ENCODE measurements at places on chromosomes 12 and 14.

GRCh38 chr14:72625689-72626088 is 268.2 kb downstream of the DPF3 start:
- DNase-seq = no peak

DNA sequence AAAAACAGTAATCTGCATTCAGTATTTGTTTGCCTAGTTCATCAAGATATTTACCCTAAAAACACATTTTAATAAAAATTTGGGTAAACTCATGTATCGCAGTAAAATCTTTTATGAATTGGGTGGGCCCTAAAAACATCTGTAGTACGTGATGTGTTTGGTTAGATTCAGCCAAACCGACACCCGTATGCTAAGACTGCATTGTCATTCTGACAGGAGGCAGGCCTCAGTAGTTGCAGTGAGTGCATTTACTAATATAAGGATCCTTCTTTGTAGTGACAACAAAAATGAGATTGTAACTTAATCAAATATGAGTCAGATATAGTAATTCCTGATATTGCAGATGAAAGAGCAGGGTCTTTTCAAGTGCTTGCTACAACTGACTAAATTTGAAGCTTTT is 191.8 kb downstream of the SLC16A7 start:
- no peak for DNase-seq

- no peak for DNase-seq
Observed at GRCh38 chr14:75295061-75295461, 16.4 kb downstream of the FOS start.

GRCh38 chr12:15757553-15758255 is 31.5 kb downstream of the EPS8 start:
- DNase-seq = no peak

DNA sequence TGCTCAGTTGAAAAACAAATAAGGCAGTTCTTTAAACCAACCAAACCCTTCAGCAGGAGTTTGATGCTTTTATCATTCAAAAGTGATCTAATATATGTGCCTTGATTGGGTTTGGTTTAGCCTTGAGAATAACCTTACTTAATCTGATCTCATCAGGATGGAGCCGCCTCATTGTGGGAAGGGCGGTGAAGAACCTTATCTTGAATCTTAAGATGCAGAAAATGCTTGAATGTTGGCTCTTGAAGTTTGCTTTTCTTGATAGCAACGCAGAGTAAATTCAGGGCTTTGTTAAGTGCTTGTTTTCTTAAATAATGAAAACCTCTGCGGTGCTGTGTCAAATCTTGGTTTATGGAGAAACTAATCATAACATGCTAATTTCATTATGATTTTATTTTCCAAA is 138.2 kb downstream of the MON2 start:
- DNase-seq = no peak

- DNase-seq = no peak
Observed at GRCh38 chr12:112020947-112021457, 7.8 kb downstream of the ERP29 start.

GRCh38 chr14:35669782-35670181 is 135.8 kb downstream of the INSM2 start:
- no peak for DNase-seq
